ENCODE measurements at places on chromosomes 1 and 21.
A peak's percentile ranks its signal among the peaks of the same experiment; 100 is the strongest.

GRCh38 chr21:43645976-43646375 lies 13.3 kb downstream of the HSF2BP start:
- H3K27me3 ChIP-seq: peaks cover 6% of the 10 kb centered on the region
- no peak for DNase-seq
- no peaks in the 10 kb centered on the region for H3K36me3 ChIP-seq
- peak overlapping the region; percentile 54 for H3K4me3 ChIP-seq
- H3K4me1 ChIP-seq: peaks cover 24% of the 10 kb centered on the region
- H3K27ac ChIP-seq: peak overlapping the region; percentile 78

DNA sequence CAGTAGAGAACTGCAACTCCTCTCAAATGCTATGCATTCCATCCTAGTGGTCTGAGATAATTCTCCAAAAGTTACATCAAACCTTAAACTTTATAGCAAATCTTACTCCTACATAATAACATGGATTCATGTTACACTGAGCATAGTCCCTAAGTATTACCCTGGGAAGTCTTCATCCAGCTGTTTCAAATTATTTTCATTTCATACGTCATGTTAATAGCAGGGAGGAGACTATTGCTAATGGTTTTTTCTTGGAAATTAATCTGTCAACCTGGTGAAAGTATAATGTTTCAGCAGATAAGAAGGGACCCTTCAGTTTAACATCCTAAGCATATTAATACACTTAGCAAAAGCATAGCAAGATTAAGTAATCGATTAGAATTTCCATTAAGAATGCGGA lies 318.1 kb downstream of the USP25 start:
- no peaks in the 10 kb centered on the region for H3K27me3 ChIP-seq
- H3K36me3 ChIP-seq: no peaks in the 10 kb centered on the region
- DNase-seq: no peak
- no peak overlapping the region for H3K4me3 ChIP-seq
- H3K4me1 ChIP-seq: no peaks in the 10 kb centered on the region
- no peak overlapping the region for H3K27ac ChIP-seq

DNA sequence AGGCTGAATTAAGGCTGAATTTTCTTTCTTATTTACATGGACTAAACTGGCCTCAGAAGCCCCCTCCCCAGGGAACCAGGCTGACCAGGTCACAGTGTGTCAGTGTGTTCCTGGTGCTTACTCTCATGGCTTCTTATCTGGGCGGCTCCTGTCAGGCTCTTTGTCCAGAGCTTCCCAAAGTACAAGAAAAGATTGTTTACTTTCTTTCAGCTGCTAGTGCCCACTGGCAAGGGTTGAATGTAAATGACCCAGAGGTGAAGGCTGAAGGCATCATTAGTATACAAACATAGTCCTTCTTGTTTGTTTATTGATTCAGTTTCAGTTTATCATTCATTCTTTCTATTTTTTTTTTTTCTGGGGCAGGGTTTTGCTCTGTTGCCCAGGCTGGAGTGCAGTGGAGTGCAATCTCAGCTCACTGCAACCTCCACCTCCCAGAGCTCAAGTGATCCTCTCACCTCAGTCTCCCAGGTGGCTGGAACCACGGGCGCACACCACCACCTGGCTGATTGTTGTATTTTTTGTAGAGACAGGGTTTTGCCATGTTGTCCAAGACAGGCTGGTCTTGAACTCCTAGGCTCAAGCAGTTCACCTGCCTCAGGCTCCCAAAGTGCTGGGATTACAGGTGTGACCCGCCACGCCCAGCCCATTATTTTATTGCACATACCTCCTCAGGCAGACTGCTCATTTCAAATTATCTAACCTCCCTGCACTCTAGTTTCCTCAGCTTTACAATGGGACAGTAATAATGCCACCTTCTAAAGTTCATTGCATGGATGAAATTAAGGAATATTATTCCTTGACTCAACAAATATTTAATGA lies 9.8 kb upstream of the KDM4A start:
- no peaks in the 10 kb centered on the region for H3K4me1 ChIP-seq
- H3K27ac ChIP-seq: no peak overlapping the region
- no peak for DNase-seq
- H3K36me3 ChIP-seq: no peaks in the 10 kb centered on the region

DNA sequence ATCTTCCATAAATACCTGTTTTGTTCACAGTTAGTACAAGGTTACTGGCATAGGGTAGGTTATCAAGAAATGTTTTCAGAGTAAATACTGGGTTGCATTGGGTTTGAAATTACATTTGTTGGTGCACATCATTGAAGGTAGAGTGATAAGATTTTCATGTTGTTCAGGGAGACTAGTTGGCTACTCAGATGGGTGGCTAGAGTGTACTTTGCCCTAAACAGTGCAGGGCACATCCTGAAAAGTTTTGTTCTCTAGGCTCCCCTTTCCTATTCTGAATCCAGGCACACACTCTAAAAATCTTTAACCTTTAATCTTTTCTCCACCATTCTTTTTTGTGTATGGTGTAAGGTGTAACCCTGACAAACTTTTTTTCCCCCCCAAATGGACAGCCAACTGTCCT lies 18.0 kb downstream of the POU2F1 start:
- no peak overlapping the region for H3K27ac ChIP-seq
- DNase-seq: no peak
- peaks cover 6% of the 10 kb centered on the region for H3K4me1 ChIP-seq
- no peaks in the 10 kb centered on the region for H3K27me3 ChIP-seq
- peaks cover 2% of the 10 kb centered on the region for H3K36me3 ChIP-seq

Measured in activated CD8-positive, alpha-beta T cell treated with anti-CD3 and anti-CD28 coated beads, Interleukin-2, amount 10 ng/mL, durations not matched to agents 7 days and 5 days (primary cell).